ENCODE measurements at places on chromosomes 12 and 14.

- no peak for DNase-seq
These were observed 17.6 kb upstream of the BCL11B start for GRCh38 chr14:99289394-99290189.

DNA sequence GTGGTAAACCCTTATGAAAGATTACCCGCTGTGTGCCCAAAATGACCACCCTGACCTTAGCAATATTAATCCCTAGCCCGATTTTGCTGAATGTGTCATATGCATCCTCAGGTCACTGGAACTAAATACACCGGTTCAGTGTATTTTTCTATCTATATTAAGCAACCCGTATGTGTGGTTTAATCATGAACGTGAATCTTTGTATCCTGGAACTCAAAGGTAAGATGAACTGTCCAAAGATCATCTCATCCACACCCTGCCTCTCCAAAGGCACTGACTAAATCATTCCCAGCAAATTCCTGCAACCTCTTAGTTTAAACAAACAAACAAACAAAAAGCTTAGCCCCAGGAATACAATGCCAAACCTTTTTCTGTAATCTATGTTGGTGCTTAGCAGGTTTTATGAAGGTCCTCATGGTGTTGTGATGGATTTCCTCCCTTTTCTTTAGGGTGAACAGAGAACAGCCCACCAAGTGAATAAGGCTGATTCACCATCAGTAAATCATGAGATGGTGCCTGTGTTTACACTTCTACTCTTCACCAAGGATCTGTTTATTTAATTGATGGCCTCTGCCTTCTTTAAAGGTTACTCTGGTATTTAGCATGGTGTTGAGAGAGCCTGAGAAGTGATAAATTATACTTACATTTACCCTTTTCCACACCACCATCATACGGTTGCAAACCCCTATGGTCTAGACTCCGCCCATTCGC is 298.6 kb downstream of the DPF3 start:
- DNase-seq: no peak

DNA sequence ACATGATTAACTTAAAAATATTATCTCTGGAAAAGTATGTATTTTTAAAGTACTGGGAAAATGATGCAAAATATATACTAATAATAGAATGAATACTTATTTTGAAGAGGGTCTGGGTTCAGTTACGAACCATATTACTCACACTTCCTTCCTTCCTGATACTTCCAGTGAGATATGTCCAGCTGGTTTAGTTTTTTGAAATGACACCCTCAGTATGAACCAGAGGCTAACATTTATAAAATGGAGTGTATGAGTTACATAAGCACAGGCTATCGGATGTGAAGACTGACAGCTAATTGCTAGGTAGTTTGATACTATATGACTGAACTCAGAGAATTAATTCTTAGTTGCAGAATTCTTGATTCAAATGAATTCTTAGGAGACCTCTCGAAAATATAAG is 122.9 kb downstream of the OTOGL start:
- DNase-seq: no peak

GRCh38 chr12:80469681-80470080 is 25.6 kb downstream of the PTPRQ start:
- no peak for DNase-seq

- no peak for DNase-seq
These were observed 581 bp upstream of the ESYT1 start for GRCh38 chr12:56127485-56127887.

GRCh38 chr12:578748-579419 is 84.4 kb downstream of the NINJ2 start:
- DNase-seq: no peak
